Epithelial cell of proximal tubule (primary cell): ENCODE measurements at places on chromosomes 6 and 20. TPM values are rescaled to one million over a fixed set of nuclear protein-coding genes. Genes with fewer than 3 reads are reported as not detected.

The SLC44A4 gene
- total RNA-seq, result 12.4 and 24.0 TPM in 2 replicates

The PNRC1 gene
- total RNA-seq, result 12.7 and 62.6 TPM in 2 replicates

The KHDRBS2 gene
- 0.22 TPM in 1 of 2 replicates, not detected in the other for total RNA-seq

The KIF25 gene
- total RNA-seq, result not detected in 2 replicates

The MTG2 gene
- 14.9 and 23.4 TPM in 2 replicates for total RNA-seq

The SPDEF gene
- total RNA-seq, result 0.07 TPM in 1 of 2 replicates, not detected in the other

The NTSR1 gene
- total RNA-seq, result 0.29 TPM in 1 of 2 replicates, not detected in the other

The GINM1 gene
- 35.3 and 38.0 TPM in 2 replicates for total RNA-seq

The OR2W1 gene
- not detected in 2 replicates for total RNA-seq

The HTR1E gene
- total RNA-seq, result not detected in 2 replicates

The PNISR gene
- 25.0 and 47.7 TPM in 2 replicates for total RNA-seq

The PSORS1C1 gene
- total RNA-seq, result 1.1 and 2.8 TPM in 2 replicates

The SLA2 gene
- total RNA-seq, result not detected in 2 replicates

The PSORS1C2 gene
- not detected in 2 replicates for total RNA-seq

The NMBR gene
- not detected in 2 replicates for total RNA-seq

The RPS21 gene
- 2,187 and 2,322 TPM in 2 replicates for total RNA-seq

The CD24 gene
- total RNA-seq, result 679 and 1,068 TPM in 2 replicates

The IRF4 gene
- 0.23 TPM in 1 of 2 replicates, not detected in the other for total RNA-seq

The ZNF334 gene
- total RNA-seq, result 1.9 and 2.2 TPM in 2 replicates

The SLC22A7 gene
- not detected in 2 replicates for total RNA-seq

The ETV7 gene
- total RNA-seq, result 0.87 and 3.2 TPM in 2 replicates

The TRIM38 gene
- 3.0 and 4.2 TPM in 2 replicates for total RNA-seq

The FRS3 gene
- total RNA-seq, result 2.0 and 6.1 TPM in 2 replicates

The EYA2 gene
- not detected in 2 replicates for total RNA-seq

The GSTA5 gene
- not detected in 2 replicates for total RNA-seq

The RBPJL gene
- not detected in 2 replicates for total RNA-seq

The VNN1 gene
- under 0.01 and 0.14 TPM in 2 replicates for total RNA-seq

The HRH3 gene
- not detected in 2 replicates for total RNA-seq

The TULP1 gene
- not detected in 2 replicates for total RNA-seq

The CCDC170 gene
- 0.06 and 0.07 TPM in 2 replicates for total RNA-seq

The PRR18 gene
- total RNA-seq, result 0.94 TPM in 1 of 2 replicates, not detected in the other

The NOTCH4 gene
- 2.0 and 3.3 TPM in 2 replicates for total RNA-seq

The EYS gene
- 0.06 and 0.07 TPM in 2 replicates for total RNA-seq

The IYD gene
- not detected in 2 replicates for total RNA-seq

The PI16 gene
- total RNA-seq, result not detected in 2 replicates

The OR12D3 gene
- not detected in 2 replicates for total RNA-seq

The TMEM74B gene
- 1.2 TPM in 1 of 2 replicates, not detected in the other for total RNA-seq

The C2 gene
- not detected in 2 replicates for total RNA-seq

The ECHDC1 gene
- 47.9 and 96.9 TPM in 2 replicates for total RNA-seq

The SNPH gene
- 4.6 and 7.2 TPM in 2 replicates for total RNA-seq

The MUC21 gene
- total RNA-seq, result not detected in 2 replicates

The MLIP gene
- total RNA-seq, result not detected in 2 replicates

The SALL4 gene
- total RNA-seq, result 1.4 and 3.7 TPM in 2 replicates

The SSTR4 gene
- not detected in 2 replicates for total RNA-seq

The ABHD12 gene
- total RNA-seq, result 60.3 and 79.3 TPM in 2 replicates

The HLA-DQA2 gene
- total RNA-seq, result not detected in 2 replicates

The FRK gene
- total RNA-seq, result 2.0 and 8.1 TPM in 2 replicates

The FOXC1 gene
- total RNA-seq, result 18.6 and 27.7 TPM in 2 replicates

The SLC2A10 gene
- 4.6 and 12.5 TPM in 2 replicates for total RNA-seq

The DOK5 gene
- total RNA-seq, result 1.9 and 4.4 TPM in 2 replicates

The SLC35F1 gene
- total RNA-seq, result 0.43 TPM in 1 of 2 replicates, not detected in the other

The PACRG gene
- total RNA-seq, result 0.12 and 0.29 TPM in 2 replicates

The LGSN gene
- total RNA-seq, result not detected in 2 replicates

The RIPPLY2 gene
- not detected in 2 replicates for total RNA-seq

The EMILIN3 gene
- 0.40 and 1.2 TPM in 2 replicates for total RNA-seq

The PDYN gene
- total RNA-seq, result not detected in 2 replicates

The PPP1R14C gene
- total RNA-seq, result 26.3 and 27.0 TPM in 2 replicates
